NCI-H2171 treated with DMSO at 0.1 percent for 48 hours (cell line): ENCODE measurements at places on chromosomes 6 and 20.

DNA sequence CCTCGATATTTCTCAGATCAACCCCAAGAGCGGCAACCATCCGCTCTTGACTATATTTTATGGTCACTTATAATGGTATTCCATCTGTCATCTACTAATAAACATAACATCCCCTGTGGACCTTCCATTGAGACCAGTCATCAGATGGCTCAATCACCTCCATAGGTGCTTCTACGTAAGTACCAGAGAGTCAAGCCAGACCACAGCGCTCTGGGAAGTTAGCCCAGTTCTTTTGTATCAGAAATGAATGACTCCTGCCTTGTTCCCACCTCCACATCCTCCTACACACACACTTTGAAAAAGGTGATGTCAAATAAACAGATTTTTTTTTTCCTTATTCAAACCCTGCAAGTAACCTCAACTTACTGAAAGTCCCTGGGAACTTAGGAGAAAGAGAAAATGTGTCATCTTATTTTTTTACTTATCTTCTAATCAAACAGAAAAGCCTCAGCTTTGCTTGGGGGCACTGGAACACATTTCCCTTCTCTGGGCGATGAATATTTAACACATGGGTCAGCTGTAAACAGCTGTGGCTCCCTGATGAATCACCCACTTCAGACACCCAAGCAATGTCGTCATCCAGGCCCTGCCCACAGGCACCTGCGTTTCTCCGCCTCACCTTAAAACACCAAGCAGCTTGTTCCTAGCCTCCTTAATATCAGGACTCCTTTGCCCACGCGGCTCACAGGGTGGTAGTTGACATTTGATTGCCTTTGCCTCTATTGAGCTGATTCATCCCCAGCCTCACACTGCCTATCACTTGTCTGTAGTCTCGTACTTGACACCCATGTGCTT is 121.4 kb upstream of the LY86 start:
- DNase-seq, result peak; percentile 3

DNA sequence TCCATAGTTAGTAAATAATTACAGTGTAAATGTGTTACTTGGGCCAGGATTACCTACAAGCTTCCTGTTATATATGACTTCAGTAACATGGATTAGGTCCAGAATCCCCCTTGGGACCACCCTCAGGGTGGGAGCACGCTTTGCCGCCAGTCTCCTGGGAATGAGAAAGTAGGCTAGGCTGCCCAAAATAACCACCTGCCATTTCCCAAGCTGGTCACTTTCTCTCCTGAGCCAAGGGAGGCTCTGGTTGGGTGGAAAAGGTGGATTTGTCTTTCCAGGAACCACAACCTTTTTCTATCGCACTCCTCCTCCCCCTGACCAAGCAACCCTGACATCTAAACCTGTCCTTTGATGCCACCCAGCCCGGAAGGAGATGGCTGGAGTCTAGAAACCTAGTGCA is 9.6 kb upstream of the RIMS4 start:
- no peak for DNase-seq

DNA sequence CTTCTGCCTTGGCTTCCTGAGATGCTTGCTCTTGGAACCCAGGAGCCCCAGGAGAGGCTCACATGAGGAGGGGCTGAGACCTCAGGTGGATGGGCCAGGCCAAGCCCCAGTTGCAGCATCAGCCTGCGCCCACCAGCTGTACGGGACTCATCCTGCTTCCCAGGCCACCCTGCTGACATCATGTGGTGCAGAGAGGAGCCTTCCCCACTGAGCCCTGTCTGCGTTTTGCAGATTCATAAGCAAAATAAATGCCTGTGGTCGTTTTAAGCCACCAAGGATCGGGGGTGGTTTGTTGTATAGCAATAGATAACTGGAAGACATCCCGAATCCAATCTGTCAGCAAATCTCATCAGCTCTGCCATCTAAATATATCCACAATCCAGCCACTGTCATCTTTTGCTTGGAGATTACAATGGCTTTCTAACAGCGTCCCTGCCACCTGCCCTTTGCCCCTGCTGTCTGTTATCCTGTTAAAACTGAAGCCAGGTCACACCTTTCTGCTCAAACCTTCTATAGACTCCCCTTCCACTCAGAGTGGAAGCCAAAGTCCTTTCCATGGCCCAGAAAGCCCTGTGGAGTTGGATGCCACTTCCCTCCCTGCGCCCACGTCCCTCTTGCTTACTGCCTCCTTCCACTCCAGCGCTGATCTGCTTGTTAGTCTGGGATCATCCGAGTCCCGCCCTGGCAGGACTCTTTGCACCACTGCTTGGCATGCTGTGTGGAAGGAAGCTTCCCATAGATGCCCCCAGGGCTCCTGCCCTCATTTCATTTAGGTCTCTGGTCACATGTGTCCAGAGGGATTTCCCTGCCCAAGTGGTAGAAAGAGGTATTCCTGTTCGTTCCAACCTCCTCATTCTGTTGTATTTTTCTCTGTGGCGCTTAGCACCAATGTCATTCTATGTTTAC is 24.0 kb upstream of the MLN start:
- DNase-seq, result no peak

DNA sequence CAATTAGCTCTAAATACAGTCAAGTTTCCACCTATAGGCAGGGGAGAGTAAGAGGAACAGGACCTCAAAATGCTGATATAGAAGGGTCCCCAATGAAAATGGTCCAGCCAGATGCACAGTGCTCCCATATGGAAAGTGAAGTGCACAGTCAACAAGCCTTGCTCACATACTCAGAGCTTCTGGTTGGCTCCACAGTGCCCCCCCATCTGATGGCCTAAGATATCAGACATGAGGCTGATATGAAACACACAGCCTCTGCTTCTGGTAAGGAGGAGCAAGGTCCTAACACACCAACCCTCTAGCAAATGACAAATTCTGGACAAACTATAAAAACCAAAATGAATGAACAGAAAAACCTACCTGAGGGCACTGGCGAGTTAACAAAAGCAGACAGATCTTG is 111.4 kb upstream of the EMILIN3 start:
- DNase-seq, result no peak

DNA sequence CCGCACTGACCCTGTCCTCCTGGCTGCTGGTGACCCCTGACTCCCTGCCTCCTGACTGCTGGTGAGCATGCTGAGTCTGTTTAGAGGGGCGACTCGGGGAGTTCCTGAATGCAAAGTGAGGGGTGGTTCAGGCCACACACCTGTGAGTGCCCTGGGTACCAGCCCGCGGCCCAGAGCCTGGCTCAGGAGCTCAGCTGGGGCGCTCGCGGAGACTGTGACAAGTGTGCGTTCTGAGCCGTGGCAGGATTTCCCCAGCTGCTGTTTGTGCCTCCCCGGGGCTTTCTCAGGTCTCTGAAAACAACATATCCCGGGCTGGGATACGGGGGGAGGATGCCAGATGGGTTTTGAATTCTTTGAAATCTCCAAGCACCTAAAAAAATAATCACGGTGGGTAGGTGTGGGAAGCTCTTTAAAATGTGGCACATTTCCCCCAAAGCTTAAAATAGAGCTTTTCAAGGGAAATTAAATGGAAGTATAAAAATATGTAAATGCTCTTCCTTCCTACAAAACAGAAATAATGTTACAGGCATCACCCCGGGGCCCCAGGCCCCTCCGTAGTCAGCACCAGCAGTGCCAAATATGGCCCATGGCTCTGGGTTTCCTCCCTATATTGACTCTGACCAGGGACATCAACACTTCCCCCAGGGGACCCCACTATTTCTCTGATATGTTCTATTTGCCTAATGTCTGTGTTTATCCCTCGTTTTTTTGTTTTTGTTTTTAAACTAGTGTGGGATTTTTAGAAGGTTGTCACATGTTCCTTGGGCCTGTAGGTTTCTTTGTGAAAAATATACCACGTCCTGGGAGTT is 49.9 kb upstream of the TAGAP start:
- DNase-seq, result peak; percentile 92
